CD4-positive, alpha-beta T cell treated with Interleukin-15 for 1 hour (primary cell): ENCODE measurements at places on chromosomes 6 and 20.

DNA sequence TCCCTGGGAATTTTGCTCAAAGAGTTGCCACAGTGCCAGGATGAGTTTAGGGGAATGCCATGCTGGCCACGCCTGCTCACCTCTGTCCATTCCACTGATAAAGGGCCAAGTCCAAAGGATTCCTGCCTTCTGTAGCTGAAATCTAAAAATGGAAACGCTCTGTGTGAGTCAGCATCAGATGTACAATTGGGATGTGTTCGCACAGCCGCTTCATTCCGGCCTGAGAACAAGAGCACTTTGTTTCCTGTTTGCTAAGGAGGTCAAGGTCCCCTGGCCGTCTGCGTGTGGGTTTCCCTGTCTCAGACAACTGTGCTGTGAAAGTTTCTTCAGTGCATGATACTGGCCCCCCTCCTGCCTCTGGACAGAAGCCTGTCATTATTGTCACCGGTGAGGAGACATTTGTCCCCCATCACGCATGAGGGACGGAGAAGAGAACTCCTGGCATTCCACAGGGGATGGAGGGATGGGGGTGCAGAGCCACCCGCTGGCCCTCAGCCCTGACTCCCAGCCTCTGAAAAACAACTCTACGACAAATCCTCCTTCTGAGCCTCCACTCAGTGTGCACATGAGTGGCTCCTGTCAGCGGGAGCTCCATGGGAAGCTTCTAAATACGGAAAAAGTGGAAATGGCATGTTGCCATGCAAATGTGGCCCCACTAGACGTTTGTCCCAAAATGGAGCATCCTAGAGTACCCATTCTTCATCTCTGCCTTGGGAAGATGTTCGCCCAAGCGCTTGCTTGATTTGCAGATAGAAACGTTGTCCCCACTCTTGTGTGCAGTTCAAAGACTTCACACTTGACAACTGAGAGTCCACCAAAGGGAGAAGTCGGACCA, 143.5 kb upstream of the AFDN start:
- no peak for DNase-seq

- no peak for DNase-seq
Observed at GRCh38 chr6:157401734-157402338, 20.8 kb downstream of the ZDHHC14 start.

GRCh38 chr6:16136621-16137450, 8.0 kb downstream of the MYLIP start:
- DNase-seq = peak; percentile 27

- DNase-seq = no peak
Observed at GRCh38 chr20:55667955-55668354, 337.4 kb downstream of the CBLN4 start.

DNA sequence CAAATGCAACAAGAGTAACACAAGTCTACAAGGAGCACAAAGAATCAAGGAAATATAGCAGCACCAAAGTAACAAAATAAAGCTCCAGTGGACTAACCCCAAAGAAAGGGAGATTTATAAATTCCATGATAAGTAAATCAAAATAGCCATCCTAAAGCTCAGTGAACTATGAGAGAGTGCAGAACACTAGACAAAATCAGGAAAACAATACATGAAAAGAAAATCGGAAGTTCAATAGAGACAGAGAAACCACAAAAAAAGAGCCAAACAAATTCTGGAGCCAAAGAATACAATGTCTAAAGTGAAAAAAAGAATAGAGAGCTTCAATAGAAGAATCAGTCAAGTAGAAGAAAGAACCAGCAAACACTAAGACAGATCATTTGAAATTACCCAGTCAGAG, 247.3 kb upstream of the TENT5A start:
- DNase-seq = no peak

- DNase-seq = no peak
Observed at GRCh38 chr6:144778773-144779492, 493.8 kb downstream of the UTRN start.

GRCh38 chr20:16191496-16191895, 381.8 kb downstream of the KIF16B start:
- DNase-seq = no peak

- no peak for DNase-seq
Observed at GRCh38 chr20:53550280-53551187, 43.1 kb downstream of the ZNF217 start.

GRCh38 chr6:22208026-22208425, 88.8 kb downstream of the PRL start:
- DNase-seq = no peak

DNA sequence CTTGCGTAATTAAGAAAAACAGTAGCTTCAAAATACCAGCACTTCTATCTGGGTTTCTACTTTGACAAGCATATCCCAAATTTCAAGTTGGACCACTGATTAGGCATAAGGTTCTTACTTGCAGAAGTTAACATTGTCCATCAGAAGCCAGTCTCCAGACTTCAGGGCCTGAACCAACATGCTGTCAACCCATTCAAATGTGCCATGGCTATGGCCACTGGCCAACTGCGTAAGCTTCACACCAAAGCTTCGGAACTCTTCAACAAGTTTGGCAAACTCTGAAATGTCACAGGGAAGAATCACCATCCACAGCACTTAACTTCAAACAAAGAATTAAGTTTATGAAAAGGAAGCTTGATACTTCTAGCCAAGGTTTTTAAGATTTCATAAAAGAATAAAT, 78.0 kb upstream of the LYRM2 start:
- DNase-seq = no peak

GRCh38 chr20:64052987-64053840, 3.8 kb upstream of the SOX18 start:
- no peak for DNase-seq

GRCh38 chr6:37783856-37784584, 35.5 kb upstream of the ZFAND3 start:
- DNase-seq = no peak

DNA sequence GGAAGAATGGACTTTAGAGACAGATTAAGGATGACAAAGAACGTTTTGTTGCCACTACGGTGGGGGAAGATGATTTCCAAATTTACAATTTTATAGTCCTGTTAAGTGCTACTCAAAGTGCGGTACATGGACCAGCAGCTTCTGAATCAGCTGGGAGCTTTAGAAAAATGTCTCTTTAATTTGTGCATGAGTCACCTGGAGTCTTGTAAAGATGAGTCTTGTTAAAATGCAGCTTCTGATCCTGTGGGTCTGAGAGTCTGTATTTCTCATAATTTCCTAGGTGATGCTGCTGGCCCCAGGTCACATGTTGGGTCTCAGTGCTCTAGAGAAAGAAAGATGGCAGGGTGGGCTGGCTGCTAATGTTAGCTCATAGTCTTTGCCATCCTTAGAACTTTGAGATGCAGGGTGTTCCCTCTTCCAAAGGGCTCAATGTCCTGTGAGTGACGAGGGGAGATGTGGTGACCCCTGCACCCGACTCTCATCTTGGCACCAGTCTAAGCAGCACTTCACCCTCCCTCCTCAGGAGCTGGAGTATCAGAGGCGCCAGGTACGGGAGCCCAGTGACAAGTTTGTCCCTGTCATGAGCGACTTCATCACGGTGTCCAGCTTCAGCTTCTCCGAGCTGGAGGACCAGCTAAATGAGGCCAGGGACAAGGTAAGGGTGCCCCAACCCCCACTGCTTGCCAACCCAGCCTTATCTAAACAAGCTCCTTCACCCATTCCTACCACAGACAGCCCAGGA, 34.5 kb downstream of the MOCS1 start:
- no peak for DNase-seq

- DNase-seq = no peak
Observed at GRCh38 chr6:161748535-161749416, 474.9 kb upstream of the AGPAT4 start.

DNA sequence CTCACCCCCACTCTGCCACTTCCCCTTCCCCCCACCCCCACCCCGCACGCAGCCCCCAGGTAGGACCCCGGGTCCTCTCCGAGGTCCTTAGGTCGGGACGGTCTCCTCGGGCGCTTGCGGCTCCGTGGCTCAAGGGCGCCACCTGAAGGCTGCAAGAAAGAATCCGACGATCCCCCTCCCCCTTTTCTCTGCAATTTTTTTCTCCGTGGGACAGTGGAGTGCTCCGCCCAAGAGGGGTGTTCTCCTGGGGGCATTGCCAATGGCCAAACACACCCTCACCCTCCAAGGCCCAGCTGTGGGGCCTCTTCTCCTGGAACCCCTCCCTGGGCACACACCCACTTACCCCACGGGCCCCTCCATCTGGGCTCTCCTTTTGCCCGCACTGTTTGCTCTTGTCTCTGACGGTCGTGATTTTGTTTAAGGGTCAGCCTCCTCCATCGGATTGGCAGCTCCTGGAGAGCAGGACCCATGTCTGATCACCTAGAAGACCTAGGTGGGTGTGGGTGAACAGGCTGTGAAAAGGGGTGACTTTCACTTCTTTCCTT, 1.1 kb upstream of the TMEM74B start:
- peak; percentile 32 for DNase-seq

DNA sequence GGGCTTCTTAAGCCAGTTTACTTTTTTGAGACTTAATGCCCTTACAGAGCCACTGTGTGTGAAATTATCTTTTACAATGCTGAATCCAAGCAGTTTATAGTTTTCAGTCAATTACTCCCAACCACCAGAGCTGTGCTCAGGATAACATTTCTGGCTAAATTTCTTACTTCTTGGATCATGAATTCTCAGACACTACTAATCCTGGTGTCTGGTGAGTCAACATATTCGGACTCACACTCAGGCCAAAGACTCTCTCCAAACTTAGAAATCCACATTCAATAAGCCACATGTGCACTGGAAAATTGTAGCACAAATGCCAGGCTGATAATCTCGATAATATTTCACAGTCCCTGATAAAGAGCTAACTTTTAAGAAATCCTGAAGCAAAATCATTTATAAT, 49.0 kb downstream of the PTPRT start:
- no peak for DNase-seq

DNA sequence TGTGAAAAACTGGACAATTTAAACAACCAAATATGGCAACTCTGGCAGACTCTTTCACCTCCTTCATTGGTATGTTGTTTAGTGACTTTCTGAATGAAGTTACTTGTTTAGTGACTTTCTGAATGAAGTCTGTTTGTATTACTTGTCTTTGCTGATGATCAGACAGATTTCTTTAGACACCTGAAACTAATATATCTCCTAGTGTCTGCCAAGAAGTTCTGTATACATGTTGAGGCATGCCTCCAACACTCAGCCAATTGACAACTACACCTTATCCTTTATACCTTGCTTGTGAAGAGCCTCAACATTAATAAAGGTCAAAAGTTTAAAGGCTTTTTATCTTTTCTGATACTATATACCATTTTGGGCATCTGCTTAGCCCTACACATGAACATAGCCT, 725.4 kb upstream of the EPHA7 start:
- no peak for DNase-seq

GRCh38 chr6:100347901-100348550, 116.7 kb downstream of the SIM1 start:
- DNase-seq = no peak

DNA sequence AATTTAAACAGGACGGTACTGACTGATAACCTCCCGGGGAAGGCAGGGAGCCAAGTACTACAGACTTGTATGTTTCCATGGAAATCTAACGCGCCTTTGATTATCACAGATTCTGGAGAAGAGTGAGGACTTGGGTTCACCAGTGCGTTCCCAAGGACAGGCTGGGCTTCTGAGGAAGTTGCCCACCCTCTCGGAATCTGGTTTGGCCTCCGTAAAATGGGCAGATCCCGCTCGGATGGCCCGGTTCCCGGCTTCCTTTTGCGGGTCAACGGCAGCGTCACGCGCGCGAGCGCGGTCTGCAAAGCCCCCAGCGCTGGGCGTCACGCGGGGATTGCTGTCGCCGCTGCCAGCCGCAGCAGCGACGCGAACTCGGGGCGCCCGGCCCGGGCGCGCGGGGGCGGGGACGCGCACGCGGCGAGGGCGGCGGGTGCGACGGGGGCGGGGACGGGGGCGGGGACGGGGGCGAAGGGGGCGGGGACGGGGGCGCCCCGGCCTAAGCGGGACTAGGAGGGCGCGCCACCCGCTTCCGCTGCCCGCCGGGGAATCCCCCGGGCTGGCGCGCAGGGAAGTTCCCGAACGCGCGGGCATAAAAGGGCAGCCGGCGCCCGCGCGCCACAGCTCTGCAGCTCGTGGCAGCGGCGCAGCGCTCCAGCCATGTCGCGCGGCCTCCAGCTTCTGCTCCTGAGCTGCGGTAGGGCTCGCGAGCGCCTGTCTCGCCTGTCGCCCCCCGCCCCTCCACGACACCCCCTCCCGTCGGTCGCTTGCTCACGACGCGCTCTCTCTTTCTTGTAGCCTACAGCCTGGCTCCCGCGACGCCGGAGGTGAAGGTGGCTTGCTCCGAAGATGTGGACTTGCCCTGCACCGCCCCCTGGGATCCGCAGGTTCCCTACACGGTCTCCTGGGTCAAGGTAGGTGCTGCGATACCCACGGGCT, at the start of gene CD83:
Gene CD83 (plus strand): TSS at position 615 of the 933 bp plus-strand sequence. CDS start 40 bp downstream, at position 655.
- DNase-seq = peak; percentile 94

DNA sequence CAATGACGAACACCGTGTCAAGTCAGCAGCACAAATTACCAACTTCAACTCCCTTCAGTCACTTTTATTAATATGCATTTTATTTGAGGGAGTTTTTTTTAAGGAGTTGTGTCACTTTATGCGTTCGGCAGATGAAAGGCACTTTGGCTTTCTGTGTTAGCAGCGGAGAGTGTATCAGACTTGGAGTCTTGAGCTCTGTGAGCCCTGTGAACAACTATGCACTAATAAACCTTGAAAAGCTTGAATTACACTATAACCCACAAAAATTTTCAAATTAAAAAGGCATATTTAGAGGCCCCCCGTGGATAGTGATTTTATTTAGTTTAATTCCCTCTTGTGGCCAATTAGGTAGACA, 335.3 kb upstream of the NT5E start:
- DNase-seq = no peak

- DNase-seq = peak; percentile 87
Observed at GRCh38 chr20:63941282-63942081, 14.7 kb downstream of the UCKL1 start.

- DNase-seq = peak; percentile 49
Observed at GRCh38 chr6:163554663-163555062, 140.1 kb downstream of the QKI start.

DNA sequence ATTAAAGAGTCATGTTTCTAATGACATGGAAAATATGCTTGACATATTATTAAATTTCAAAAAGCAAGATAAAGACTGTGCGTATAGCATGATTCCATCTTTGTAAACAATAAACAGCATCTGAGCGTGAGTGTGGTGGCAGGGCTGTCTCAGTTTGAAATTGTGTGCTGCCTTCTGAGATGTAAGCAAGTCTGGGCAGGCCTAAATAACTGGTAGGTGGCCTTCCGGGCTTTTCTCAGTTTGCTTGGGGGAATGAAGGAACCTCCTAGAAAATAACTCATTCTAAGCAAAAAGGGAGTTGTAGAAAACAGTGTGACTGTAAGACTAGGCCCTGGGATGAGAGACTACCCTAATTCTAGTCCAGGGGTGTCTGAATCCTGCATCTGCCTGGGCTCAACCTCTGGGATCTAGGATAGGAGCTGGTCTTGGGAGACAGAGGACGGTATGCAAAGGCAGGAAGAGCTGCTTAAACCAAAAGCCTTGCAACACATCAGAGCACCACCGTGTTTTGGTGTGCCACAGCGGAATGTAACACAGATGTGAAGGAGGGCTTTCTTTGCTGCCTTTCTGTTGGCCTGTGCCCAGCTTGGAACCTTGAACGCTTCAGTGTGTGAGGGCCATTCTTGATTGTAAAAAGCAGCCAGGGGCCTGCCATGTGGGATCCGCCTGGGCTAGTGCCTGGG, 63.5 kb upstream of the L3MBTL3 start:
- no peak for DNase-seq

- no peak for DNase-seq
Observed at GRCh38 chr6:109447878-109448555, 7.5 kb downstream of the SMPD2 start.

GRCh38 chr6:109672175-109672574, 18.8 kb downstream of the AK9 start:
- DNase-seq = no peak
